ENCODE measurements at places on chromosomes 5 and 9. TPM values are rescaled to one million over a fixed set of nuclear protein-coding genes. Genes with fewer than 3 reads are reported as not detected.

DNA sequence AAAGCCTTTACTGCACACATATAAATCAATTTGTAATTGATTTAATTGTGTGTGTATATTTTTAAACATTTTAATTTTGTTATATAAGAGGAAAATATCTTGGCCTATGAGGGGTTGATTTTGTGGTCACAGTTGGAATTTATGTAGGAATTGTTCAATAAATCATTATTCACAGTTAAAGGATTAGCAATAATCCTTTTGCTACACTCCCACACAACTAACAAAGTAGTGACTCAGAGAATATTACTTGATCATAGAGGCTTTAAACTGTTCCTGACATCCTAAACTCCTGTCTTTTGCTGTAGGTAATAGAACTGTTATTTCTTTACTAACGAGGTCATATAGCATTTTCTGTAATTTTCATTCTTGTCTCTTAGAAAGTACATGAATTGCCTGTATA is 95.5 kb downstream of the ZCCHC7 start:
- DNase-seq = peak; percentile 23

DNA sequence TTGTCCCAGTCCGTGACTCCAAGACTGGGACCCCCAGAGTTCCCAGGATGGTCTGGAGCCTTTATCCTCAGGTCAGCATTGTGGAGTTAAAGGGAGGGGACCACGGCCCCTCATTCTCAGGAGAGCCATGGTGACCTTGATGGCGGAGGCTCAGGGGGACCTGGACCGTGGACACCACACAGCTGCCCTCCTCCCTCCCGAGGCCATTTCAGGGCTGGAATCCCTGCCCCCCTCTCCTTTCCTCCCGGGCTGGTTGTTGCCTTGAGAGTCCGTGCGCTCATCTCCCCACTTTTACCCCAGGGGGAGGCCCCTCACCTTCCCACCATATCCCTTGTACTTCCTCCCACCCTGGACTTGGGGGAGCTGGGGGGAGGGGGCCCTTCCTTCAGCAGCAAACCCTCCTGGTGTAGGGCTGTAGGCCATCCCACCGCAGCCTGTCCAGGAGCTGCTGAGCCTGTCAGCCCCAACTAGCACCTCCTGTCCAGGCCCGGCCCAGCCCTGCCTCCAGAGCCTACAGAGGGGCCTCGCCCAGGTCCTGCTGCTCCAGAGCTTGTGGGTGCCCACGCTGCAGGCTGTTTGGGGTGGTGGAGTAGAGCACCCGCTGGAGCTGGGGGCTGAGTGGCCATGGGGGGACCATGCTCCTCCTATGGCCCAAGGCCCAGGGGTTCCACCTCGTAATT is 14.3 kb upstream of the AJM1 start:
- DNase-seq = no peak

DNA sequence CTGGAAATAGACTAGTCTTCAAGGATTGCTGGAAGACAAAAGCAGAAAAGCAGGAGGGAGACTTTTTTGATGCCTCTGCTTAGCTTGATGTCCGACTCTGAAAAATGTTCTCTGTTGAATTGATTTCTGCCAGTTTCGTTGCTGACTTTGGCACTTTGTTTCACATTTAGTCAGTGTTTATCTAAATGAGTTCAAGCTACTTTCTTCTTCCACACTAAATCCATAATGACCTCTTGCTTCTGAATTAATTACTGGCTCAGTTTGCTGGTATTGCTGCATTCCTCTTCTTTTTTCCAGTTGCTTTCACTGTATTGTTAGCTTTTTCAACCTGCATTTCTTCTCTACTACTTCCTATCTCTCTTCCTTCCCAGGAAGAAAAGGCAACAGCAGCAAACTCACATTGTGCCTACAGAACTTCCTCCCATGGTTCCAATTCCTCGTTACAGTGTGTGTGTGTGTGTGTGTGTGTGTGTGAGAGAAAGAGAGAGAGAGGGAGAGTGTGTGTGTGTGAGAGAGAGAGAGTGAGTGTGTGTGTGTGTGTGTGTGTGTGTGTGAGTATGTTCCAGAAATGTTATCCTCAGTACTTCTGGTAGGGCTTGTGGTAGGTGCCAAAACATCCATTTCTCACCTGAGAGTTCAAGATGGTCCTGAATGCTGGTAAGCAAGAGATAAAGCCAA is 234.8 kb downstream of the CSNK1G3 start:
- no peak for DNase-seq

- peak; percentile 4 for DNase-seq
Measured at GRCh38 chr5:12691330-12691729, 787.1 kb upstream of the CTNND2 start.

DNA sequence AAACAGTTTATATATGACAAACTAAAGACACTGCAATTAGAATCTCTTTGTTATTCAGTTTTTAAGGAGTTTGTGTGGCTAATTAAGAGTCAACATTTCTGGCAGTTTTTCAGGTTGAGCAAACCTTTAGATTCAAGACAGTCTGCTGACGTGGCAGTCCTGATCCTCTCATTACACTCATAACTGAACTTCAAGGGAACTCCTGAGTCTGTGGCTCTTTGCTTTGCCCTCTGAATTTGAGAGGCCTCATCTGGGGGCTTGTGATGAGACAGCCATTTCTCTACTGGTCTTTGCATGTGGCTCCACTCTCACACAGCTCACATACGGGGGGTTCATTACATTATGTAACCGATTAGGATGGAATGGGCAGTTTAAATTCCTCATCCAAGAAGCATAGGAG is 182.9 kb upstream of the MEF2C start:
- no peak for DNase-seq

Gene PNPLA7
- 1.2 TPM for total RNA-seq

DNA sequence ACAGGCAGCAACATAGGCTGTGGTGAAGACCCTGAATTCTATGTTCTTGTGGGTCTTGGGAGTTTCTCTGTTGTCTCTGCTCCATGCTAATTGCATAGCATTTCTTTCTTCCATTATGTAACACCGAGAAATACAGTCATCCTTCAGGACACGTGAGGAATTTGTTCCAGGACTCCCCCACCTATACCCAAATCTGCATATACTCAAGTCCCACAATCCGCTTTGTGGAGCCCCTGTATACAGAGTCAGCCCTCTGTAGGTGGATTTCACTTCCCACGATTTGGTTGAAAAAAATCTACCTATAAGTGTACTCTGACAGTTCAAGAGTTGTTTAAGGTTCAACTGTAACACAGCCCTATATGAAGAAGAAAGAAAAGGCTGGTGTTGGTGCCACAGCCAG is 22.1 kb downstream of the ANKRD33B start:
- DNase-seq = no peak

Gene EXD3
- total RNA-seq = 9.1 TPM

DNA sequence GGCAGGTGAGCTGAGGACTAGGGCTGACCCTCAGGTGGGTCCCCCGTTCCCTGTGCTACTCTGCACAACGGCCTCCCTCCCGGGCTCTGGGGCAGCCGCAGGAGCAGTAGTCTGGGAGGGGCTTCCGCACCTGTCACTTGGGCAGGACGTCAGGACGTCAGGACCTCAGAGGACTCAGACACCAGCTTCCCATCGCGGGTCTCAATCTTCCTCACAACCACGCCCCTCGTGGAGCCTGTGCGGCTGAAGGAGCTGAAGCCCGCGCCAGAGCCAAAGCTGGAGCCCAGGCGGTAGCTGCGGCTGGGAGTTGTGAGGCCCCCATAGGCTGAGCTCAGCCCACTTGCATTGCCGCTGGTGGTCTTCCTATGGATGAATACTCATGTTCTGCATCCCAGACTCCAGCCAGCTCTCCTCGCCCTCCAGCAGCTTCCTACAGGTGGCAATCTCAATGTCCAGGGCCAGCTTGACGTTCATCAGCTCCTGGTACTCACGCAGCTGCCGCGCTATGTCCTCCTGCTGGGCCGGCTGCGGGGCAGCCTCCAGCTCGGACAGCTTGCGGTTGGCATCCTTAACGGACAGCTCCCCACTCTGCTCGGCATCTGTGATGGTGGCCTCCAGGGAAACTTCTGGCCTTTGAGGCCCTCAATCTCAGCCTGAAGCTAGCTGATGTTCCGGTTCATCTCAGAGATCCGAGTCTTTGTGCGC is 381.4 kb upstream of the RGMB start:
- no peak for DNase-seq

DNA sequence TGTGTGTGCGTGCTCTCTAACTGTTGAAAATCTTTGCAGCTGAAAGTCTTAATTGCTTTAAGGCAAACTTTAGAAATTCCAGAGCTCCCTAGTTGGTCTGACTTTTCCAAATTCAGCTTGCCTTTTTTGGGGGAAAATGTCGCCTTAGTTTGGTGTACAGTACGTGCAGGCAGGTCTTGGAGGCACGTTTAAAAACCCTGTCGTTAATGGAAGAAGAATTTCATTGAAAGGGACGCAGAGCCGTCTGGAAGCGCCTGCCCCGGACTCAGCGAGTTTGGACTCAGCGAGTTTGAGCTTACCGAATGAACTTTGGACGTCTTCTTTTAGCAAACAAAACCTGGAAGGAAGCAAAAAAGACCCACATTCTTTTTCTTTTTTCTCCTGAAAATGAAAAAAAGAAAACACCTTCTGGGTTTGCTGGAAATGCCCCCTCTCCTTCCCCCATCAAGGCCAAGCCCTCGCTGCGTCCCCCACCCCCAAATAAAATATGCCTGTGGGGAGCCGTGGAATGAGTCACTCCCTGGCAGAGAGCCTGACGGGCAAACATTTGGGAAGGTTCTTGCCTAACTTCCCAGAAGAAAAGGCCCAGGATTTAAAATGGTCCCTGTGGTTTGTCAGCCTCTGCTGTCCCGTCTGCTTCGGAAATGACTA is 1.5 kb downstream of the NEK6 start:
- DNase-seq = peak; percentile 75

DNA sequence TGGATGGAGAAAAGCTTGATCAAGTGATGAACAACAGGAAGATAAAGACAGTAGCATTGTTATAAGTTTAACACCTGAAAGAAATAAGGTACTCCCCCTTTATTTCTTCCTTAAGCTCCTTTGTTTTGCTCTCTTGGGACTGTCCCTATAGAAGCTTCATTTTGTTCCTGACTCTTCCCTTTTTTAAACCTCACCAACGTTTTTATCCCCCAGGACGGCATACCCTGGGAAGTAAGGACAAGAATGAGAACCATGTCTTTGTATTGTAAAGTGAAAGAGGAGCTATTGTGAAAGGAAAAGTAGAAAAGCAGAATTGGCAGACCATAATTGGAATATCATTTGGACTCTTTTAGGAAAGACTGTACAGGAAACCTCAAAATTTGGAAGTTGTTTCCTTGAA is 1368.6 kb upstream of the C9orf72 start:
- no peak for DNase-seq

Gene TMEM171
- total RNA-seq = 0.83 TPM

GRCh38 chr9:121455527-121456239 is 44.0 kb downstream of the GGTA1 start:
- DNase-seq = no peak

DNA sequence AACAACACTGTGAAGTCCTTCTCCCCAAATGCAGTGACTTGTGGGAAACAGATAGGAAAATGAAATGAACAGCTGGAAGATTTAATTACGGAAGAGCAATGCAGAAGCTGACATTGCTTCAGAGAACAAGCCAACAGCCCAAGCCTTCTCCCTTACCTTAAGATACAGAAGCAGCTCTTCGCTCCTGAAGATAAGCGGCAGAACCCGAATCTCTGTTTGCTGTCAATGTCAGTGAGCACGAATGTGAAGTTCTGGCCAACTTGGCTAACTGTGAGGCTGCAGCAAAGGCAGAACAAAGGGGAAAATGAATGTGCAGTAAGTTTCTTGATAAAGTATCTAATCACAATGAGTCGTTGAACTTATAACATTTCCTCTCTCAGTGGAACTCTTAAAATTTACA is 172.4 kb downstream of the DENND1A start:
- no peak for DNase-seq

Gene ZNF618
- total RNA-seq = 19.6 TPM

DNA sequence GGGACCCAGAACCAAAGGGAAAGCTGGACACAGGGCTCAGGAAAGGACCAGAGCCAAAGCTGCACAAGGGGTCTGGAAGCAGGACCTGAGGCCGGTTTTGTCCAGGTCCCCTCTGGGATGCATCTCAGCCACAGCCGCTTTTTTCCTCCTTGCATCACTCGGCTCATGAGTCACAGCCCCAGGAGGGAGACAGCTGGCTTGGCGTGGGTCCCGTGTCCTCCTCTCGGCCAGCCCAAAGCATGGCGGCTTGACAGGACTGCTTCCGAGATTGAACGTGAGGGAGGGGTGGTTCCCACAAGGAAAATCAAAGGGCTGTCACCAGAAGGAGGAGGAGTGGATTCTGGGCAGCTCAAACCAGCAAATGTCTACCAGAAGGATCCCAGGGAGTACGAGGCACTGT is 56.7 kb upstream of the CPLX2 start:
- peak; percentile 78 for DNase-seq

Gene DDX4
- total RNA-seq = not detected

DNA sequence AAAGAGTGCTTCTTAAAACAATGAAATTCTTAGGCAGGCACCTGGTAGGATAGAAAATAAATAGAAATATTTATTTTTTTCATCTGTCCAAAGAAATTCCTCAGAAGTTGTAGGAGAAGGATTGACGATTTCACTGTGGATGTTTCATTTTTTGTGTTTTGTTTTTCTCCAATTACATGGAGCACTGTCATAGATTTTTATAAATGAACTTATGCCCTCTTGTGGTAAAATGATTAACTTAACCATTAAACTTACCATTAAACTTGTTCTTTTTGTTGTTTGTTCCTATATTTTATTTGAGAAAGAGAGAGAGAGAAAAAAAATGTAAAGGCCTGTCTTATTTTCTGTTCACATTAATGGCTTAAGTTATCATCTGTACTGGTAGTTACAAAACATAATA is 339.2 kb downstream of the PRR16 start:
- peak; percentile 2 for DNase-seq

Gene DNAJC18
- total RNA-seq = 12.9 TPM

GRCh38 chr5:169607882-169608281 is 24.3 kb downstream of the SPDL1 start:
- DNase-seq = no peak

Gene PCDHA1
- total RNA-seq = 0.26 TPM

Gene ZNF608
- total RNA-seq = 20.0 TPM

Gene HAND1
- total RNA-seq = not detected

DNA sequence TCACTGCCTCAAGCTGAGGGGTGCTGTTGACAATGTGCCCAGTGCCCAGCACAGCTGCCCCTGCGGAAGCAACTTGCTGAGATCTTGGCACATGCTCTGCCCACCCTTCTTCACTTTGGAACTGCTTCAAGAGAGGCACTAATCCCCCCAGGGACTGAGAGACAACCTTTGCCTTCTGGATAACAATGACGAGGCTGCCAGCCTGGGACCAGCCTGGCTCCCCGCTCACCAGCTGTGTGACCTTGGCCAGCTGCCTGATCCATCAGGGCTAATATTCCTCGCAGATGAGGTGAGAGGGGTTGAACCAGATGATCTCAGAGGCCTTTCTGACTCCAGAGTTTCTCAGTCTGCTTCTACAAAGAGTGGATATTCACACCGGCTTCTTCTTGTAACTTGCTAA is 81.0 kb downstream of the SHB start:
- DNase-seq = no peak

Gene RNF208
- not detected for total RNA-seq

DNA sequence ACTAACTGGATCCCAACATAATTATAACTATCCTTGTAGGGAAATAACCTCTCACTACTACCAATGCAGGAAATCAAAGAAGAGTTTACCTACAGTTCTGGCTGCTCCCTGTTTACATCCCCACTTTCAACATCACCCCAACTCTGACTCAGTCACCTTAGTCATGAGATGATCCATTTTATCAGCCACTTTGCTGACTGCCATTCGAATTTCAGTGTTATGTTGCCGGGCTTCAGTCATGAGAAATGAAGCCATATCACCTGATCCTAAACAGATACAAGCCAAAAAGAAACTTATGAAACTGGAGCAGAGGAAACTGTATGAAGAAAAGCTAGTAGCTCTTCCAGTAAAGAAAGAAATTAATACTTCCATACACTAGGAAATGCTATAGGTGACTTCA is 33.7 kb downstream of the SLC31A2 start:
- peak; percentile 84 for DNase-seq
